ENCODE measurements at places on chromosomes 1 and 21. TPM values are rescaled to one million over a fixed set of nuclear protein-coding genes. Genes with fewer than 3 reads are reported as not detected.

The S100A4 gene
- polyA plus RNA-seq: 39.4 TPM

The RGS13 gene
- polyA plus RNA-seq: not detected

The FBXO42 gene
- 21.1 TPM for polyA plus RNA-seq

The KCNJ9 gene
- polyA plus RNA-seq: 0.08 TPM

The RNF2 gene
- polyA plus RNA-seq: 62.2 TPM

The MFAP2 gene
- 182 TPM for polyA plus RNA-seq

The PDZK1IP1 gene
- polyA plus RNA-seq: 38.9 TPM

The ARHGAP29 gene
- 81.5 TPM for polyA plus RNA-seq

All from right renal cortex interstitium (tissue), 3 donors.